ENCODE measurements at places on chromosomes 12 and 14.

DNA sequence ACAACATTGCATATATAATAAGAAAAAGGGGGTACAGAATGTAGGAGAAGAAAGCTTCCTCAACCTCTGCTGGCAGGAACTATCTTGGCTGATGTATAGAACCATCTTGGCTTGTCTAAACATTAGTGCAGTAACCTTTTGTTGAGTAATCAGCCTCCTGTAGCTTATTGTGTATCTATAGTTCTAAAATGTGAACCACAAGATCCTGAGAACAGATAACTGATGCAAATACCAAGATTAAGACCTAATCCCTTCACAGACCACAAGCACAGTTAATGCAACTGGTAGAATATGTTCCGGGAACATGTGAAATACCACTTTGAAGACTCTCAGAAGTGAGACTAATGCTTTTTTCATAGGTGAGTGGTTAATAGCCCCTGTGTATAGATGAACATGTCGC, 50.7 kb upstream of the KCNC2 start:
- no peak for DNase-seq

DNA sequence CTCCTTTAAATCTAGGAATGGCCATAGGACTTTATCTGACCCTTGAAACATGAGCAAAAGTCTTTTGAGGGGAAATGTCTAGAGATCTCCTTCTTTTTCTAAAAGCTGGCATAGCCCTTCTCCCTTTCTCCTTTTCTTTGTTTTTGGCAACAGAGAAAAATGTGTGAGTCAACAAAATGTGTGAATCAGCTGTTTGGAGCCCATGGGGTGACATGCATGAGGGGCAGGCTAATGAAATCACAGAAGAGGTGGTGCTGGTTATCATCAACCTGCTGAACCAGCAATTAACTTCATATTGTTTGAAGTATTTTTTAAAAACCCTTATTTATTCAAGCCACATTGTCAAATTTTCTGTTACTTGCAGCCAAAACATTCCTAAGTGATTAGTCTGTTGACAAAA, 132.3 kb downstream of the CCDC59 start:
- DNase-seq, result no peak

- no peak for DNase-seq
Observed at GRCh38 chr12:115584156-115584555, 693.3 kb downstream of the MED13L start.

GRCh38 chr12:89662623-89663022, 46.0 kb downstream of the ATP2B1 start:
- DNase-seq, result no peak

- DNase-seq, result no peak
Observed at GRCh38 chr12:8096281-8096915, 14.3 kb downstream of the NECAP1 start.

DNA sequence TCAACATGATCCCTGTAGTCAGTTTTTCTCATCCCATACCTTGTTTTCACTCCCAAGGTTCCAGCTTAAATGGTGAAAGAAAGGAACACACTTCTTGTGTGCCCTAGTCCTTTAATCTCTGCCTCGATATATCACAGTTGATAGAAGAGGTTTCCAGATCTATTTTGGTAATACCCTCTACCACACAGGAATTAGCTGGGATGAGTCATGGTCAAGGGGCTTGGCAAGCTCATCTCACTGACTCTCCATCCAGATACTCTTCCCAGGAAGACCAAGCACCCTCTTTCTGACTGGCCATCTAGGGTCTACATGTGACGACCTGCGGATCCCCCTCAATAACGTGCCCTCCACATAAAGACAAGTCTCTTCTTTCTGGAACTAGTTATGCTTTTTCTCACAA, 277.9 kb downstream of the ITPR2 start:
- no peak for DNase-seq

DNA sequence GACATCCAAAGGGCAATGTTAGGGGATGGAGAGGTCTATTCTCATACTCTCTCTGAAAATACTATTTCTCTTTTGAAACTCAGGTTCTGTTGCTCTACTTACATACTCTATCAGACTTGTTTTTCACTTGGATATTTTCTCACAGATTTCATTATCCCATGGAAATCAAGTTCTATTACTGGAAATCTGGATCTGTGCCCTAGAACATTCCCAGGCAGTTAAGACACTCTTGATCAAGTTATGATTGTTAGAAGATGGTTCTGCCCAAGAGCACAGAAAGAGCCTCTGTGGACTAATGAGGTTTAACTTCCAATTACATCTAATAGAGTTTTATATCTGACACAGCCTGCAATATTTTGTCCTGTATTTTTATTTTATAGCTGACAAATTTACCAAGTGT, 591.0 kb upstream of the ATP2B1 start:
- DNase-seq, result no peak

GRCh38 chr12:24012528-24012927, 63.1 kb upstream of the SOX5 start:
- DNase-seq, result no peak

- DNase-seq, result no peak
Observed at GRCh38 chr12:121725423-121725822, 12.9 kb downstream of the TMEM120B start.

DNA sequence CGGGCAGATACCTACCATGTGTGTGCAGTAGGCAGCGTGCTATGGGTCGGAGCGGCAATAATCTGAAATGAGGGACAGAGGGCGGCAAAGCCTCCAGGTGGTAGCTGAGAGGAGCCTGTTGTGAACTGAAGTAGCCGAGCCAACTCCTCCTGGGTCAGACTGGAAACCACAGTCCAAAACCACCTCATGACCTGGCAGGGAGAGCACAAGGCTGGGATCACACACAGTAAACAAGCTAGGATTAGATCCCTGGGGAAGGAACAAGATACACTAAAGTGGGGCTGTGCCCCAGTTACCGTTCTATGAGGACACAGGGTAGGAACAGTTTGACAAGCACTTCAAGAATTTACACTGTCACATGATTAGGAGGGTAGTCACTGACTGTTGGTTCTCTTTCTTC, 49.0 kb downstream of the AREL1 start:
- no peak for DNase-seq
